ENCODE measurements at places on chromosomes 5 and 9.

GRCh38 chr9:38090170-38090569 lies 21.1 kb upstream of the SHB start:
- DNase-seq = no peak

GRCh38 chr5:90897618-90898017 lies 339.0 kb downstream of the ADGRV1 start:
- DNase-seq = no peak

- no peak for DNase-seq
Observed at GRCh38 chr5:110757118-110757729, 18.4 kb downstream of the SLC25A46 start.

GRCh38 chr5:9381464-9381863 lies 164.4 kb downstream of the SEMA5A start:
- DNase-seq = no peak

DNA sequence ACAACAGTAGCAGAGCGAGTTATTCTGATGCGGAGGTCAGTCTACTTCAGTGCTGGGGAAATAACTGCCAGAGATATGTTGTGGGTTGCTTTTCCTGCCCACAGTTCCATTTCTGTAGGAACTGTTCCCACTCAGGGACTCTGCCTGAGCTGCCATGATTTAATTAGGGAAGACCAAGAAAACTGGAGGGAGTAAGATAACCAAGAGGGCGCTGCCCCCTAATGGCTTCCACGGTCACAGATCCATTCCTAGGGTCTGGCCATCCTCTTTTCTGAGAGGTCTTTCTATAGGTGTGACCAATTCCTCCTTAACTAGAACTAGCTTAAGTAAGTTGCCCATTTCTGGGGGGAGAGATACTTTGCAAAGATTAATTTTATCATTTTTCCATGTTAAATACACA lies 125.9 kb downstream of the APBA1 start:
- peak; percentile 46 for DNase-seq

DNA sequence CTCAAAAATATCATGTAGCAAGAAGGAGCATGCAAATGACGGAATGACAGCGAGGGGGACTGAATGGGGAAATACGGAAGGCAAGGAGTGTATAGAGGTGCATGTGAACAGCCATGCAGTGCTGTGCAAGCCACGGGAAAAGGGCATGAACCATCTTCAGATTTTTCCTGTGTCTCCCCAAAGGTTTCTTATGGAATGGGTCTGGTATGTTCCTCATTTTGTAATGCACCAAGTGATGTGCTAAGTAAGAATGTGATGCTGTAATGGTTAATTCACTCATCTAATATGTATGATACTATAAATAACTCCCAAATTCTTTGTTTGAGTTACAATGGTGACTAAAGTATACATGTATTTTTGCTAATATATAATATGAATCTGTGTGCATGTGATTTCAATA lies 99.0 kb upstream of the DAB2 start:
- no peak for DNase-seq

DNA sequence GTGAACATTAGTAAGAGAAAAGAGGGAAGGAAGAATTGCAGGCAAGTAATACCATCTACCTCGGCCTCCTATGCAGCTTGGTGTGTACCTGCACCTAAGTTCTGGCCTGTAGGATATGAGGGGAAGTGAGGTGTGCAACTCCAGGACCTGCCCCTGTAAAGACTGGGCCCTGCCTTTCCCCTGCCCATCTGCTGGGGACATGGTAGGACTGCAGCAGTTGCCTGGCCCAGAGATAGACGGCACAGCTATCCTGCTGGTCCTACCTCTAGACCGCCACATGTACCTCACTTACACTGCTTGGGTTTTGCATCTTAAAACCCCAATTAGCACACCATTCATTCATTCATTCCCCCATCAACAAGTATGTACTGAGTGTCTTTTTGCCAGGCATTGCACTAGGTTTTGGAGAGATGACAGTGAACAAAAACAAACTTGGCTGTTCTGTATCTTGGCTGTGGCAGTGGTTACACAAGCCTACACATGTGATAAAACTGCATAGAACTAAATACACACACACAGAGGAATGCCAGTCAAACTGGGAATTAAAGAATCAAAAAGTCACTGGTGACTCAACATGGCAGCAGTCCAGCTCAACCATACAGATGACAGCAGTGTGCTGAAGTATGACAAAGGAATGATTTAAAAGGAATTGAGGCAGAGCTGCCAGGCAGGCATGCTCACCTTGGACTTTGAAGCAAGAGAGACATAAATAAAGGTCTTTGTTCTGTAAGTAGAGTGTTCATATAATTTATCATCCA lies 23.3 kb upstream of the MGAT1 start:
- DNase-seq = no peak

DNA sequence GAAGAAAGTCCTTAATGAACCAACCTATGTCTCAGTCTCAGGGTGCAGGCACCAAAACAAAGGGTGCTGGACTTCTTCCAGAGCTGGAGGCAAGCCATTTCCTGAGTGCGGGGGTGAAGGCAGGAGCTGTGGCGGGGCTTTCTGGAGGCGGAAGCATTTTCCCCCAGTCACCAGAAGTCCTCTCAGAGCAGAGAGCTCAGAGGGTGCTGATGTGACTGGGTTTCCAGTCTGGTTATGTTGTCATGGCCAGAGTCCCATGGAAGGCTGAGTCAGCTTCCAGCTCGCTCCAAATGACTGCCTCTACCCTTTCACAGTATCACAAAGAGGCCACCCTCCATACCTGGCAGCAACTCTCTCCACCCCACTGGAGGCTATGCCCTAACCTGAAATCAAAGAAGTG lies 86.0 kb downstream of the TRPC7 start:
- no peak for DNase-seq

GRCh38 chr5:24789611-24790351 lies 145.0 kb upstream of the CDH10 start:
- no peak for DNase-seq

DNA sequence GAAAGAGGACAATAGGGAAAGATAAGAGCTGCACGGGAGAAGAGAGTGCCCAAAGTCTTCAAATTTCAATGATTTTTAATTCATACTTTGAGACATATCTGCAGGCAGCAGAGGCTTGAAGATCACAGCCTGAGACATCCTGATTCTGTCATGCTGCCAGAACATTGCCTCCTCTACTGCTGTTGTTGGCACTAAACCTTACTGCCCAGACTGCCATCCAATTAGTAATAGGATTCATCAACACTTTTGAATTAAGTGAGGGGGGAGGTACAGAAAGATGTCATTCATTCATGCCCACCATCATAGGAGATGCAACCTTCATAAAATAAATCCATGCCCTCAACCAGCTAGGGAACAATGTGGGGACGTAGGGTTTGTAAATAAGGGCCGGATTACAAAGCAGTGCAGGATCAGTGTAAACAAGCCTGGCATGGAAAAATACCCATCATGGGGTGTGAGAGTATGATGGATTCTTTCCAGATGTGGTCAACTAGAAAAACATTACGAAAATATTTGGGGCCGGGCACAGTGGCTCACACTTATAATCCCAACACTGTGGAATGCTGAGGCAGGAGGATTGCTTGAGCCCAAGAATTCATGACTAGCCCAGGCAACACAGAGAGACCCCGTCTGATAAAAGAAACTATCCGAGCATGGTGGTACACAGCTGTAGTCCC lies 122.1 kb upstream of the DAPK1 start:
- DNase-seq = no peak

GRCh38 chr9:112049811-112050516 lies 125.1 kb downstream of the SUSD1 start:
- no peak for DNase-seq

- no peak for DNase-seq
Observed at GRCh38 chr5:122202952-122203351, 73.6 kb downstream of the ZNF474 start.

DNA sequence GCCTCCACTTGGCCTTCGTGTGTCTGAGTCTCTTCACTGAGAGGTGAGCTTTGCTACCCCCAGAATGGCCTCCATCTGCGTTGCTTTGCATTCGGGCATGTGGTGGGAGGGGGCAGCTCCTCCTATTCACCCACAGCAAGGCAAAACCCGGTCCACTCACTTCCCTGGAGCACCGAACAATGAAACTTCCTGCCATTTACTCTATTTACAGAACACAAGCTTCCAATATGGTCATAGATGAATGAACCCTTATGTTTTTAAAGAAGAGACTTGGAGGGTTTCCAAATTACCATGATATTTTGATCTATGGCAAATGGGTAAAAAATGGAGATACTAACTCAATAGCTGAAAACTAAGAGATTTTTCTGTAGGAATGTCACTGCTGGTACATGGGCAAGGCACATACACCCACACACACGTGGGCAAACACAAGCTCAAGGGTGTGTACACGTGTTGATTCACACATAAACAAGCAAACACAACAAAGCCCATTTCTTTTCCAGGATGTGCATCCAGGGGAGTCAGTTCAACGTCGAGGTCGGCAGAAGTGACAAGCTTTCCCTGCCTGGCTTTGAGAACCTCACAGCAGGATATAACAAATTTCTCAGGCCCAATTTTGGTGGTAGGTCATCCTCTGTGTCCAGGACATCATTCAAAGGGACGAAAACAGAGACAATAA lies 5.2 kb downstream of the GABRP start:
- no peak for DNase-seq

DNA sequence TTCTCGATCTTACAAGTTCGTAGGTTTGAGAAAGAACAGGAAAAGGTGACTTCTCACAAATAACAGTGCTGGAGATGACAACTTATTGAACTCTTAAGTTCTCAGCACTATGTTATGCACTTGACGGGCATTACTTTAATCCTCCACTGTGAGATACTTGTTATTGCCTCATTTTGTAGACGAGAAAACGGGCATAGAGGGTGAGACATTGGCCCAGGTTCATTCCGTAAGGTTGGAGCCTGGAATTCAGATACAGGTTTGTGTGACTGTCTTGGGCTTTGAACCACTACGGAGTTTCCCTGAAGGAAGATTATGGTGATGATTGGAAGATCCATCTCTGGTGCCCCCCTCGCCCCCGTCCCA lies 657 bp downstream of the MAT2B start:
- DNase-seq = no peak

- no peak for DNase-seq
Observed at GRCh38 chr9:133144904-133145851, 18.5 kb downstream of the GBGT1 start.

DNA sequence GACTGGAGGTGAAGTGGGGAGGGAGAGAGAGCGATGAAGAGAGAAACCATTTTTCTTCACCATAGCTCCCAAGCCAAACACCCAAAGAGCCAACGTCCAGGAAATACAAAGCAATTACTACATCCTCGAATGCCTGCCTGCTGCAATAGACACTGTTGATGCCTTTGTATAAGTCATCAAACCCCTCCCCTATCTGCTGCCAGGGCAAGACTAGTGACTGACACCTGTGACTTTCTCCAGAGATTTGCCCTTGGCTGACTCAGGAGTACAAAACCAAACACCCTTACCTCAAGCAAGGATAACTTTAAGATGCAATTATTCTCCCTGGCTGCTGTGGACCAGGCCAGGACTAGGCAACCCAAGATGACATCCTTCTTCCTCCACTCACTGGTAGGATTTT lies 81.8 kb upstream of the RASA1 start:
- no peak for DNase-seq

GRCh38 chr9:89610391-89610925 lies 5.6 kb downstream of the GADD45G start:
- DNase-seq = no peak

DNA sequence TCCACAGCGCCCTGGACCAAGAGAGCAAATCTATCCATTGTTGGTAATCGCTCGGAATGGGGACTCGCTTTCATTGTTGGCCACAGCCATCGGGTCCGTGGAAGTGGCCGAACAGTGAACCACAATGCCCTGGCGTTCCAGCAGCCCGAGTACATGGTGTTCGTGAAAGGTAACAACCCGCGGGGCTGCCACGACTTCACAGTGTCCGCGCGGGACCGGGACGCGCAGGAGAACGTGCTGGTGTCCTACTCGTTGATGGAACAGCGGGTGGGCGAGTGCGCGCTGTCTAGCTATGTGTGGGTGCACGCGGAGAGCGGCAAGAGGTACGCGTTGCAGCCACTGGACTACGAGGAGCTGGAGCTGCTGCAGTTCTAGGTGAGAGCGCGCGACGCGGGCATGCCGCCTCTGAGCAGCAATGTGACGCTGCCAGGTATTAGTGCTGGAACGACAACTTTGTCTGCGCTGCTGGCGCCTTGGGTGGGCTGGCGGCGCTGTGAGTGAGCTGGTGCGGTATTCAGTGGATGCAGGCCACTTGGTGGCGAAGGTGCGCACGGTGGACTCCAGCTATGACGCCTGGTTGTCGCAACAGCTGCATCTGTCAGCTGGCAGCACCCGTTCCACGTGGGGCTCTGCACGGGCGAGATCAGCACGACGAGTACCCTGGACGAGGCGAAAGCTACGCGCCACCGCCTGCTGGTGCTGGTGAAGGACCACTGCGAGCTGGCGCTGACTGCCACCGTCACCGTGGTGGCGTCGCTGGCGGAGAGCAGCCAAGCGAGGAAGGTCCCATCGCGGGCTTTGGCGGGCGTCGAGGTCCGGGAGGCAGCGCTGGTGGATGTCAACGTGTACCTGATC lies 6.1 kb upstream of the PCDHA11 start:
- no peak for DNase-seq

GRCh38 chr9:112921549-112921948 lies 30.9 kb upstream of the SLC46A2 start:
- no peak for DNase-seq

GRCh38 chr5:56145106-56145505 lies 88.0 kb downstream of the ANKRD55 start:
- DNase-seq = no peak
